Activated CD8-positive, alpha-beta T cell treated with anti-CD3 and anti-CD28 coated beads, Interleukin-2, amount 10 ng/mL, durations not matched to agents 7 days and 5 days (primary cell): ENCODE measurements at places on chromosomes 16 and 17.

- peaks cover 3% of the 10 kb centered on the region for H3K4me1 ChIP-seq
- peaks cover 54% of the 10 kb centered on the region for H3K36me3 ChIP-seq
- DNase-seq: no peak
- H3K4me3 ChIP-seq: no peak overlapping the region
- H3K27ac ChIP-seq: no peak overlapping the region
- H3K27me3 ChIP-seq: no peaks in the 10 kb centered on the region
Measured at GRCh38 chr17:30840771-30841170, 9.0 kb downstream of the ATAD5 start.

GRCh38 chr17:72861811-72862210 lies 230.7 kb downstream of the SLC39A11 start:
- no peaks in the 10 kb centered on the region for H3K27me3 ChIP-seq
- no peaks in the 10 kb centered on the region for H3K4me1 ChIP-seq
- H3K27ac ChIP-seq: no peak overlapping the region
- no peaks in the 10 kb centered on the region for H3K36me3 ChIP-seq
- no peak overlapping the region for H3K4me3 ChIP-seq

DNA sequence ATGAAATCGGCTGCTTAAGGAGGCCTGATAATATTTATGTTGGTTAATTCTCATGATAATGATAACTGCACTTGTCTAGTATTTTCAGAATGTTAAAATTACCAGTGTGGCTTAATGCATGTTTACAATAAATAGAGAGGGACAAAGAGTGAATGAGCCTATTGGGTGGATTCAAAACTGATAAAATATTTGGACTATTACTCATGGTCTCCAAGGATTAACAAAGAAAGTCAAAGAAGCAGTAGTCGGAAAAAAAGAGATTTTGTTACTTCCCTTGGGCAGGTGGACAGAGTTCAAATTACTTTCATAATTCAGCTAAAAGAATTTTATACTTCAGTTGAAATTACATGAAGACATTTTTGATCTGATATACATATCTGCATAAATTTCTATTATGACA lies 258.2 kb upstream of the PMFBP1 start:
- H3K27ac ChIP-seq: no peak overlapping the region
- DNase-seq: no peak
- H3K4me1 ChIP-seq: no peaks in the 10 kb centered on the region
- H3K36me3 ChIP-seq: peaks cover 4% of the 10 kb centered on the region

DNA sequence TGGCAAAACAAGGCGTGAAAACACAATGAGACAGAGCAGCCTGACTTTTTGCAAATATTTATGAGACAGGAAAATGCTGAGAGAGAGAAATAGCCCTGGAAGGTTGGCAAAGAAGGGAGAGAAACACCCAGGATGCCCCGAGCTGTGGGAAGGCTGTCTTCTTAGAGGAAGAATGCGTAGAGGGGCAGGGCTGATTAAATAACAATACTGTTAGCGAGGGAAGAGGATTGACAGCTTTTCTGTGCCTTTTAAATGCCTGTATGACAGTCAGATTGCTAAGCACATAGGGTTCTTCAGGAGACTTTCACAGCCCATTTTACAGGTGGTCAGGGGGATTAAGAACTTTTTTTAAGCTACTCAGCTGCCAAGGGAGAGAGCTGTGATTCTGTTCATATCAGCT lies 219.2 kb downstream of the SHISA9 start:
- H3K27me3 ChIP-seq: no peaks in the 10 kb centered on the region
- H3K27ac ChIP-seq: no peak overlapping the region
- H3K36me3 ChIP-seq: no peaks in the 10 kb centered on the region
- H3K4me3 ChIP-seq: no peak overlapping the region

GRCh38 chr16:828891-829290 lies 28.4 kb upstream of the GNG13 start:
- H3K27ac ChIP-seq: no peak overlapping the region
- DNase-seq: no peak
- H3K4me1 ChIP-seq: no peaks in the 10 kb centered on the region
- H3K27me3 ChIP-seq: no peaks in the 10 kb centered on the region
- H3K4me3 ChIP-seq: no peak overlapping the region
- no peaks in the 10 kb centered on the region for H3K36me3 ChIP-seq

GRCh38 chr16:55037046-55037445 lies 106.4 kb downstream of the IRX5 start:
- H3K4me3 ChIP-seq: no peak overlapping the region
- no peaks in the 10 kb centered on the region for H3K27me3 ChIP-seq
- DNase-seq: no peak
- no peaks in the 10 kb centered on the region for H3K4me1 ChIP-seq
